Dermis lymphatic vessel endothelial cell (primary cell): ENCODE measurements at places on chromosomes 12 and 14. TPM values are rescaled to one million over a fixed set of nuclear protein-coding genes. Genes with fewer than 3 reads are reported as not detected.

BATF gene
- 2.6 and 3.4 TPM in 2 replicates for total RNA-seq

ANKS1B gene
- total RNA-seq = 0.22 and 0.26 TPM in 2 replicates

ADAMTS20 gene
- not detected in 2 replicates for total RNA-seq

C12orf54 gene
- not detected in 2 replicates for total RNA-seq

PTPN6 gene
- 3.3 and 3.5 TPM in 2 replicates for total RNA-seq
